ENCODE measurements at places on chromosomes 4 and X.

GRCh38 chr4:72896515-72896914 is 173.0 kb downstream of the COX18 start:
- no peak for DNase-seq

DNA sequence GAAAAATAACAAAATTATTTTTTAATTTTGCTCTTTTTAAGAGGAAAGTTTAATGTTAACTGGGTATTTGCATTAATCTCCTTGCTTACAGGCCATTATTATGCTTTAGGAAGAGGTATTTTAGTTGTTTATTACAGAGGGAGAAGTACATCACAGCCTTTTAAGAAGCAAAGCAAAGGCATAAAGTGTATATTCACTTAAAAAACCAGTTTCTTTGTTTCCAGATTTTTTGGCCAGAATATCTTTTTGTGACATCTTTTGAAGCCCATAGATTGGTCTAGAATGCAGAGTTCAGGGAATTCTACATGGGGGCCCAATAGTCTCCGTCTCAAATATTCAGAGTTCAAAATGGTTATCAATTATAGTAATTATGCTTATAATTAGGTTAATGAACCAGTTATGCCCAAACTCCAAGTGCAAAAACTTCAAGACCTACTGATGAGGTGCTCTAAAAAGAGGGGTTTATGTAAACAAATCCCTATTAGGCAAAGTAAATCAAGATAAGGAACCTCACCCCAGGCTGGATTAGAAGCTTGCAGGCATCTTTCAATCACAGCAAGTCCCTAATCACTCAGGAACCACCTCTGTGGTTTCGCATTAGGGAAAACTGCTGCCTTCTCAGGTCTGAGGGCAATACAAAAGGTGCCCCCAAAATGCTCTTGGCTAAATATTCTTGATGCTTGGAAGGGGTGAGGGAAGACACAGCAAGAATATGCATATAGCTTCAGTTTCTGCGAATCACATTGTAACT is 1.4 kb downstream of the CXXC4 start:
- no peak for DNase-seq

DNA sequence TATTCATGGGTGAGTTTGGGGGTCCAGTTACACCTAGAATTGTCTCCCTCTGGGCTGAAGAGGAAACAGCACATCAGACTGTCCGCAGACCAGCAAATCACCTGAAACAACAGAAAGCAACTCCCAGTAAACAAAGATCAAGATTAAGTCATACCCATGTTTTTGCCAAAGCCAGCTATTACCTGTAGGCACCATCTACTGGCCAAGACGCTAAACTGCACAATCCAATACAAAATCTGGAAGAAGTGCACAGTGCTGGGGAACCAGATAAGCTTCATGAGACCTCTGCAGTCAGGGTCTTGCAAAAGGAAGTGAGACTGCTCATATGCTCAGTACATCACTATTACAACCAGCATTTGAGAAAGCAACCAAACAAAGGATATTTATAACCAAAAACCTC is 157.5 kb upstream of the ITM2A start:
- DNase-seq = no peak

- DNase-seq = no peak
These were observed 8.0 kb downstream of the FAM241A start for GRCh38 chr4:112153211-112153791.

GRCh38 chr4:122167369-122167768 is 15.2 kb downstream of the BLTP1 start:
- no peak for DNase-seq

GRCh38 chr4:81039351-81039972 is 9.0 kb downstream of the BMP3 start:
- no peak for DNase-seq

GRCh38 chr4:15327311-15328298 is 100.2 kb upstream of the C1QTNF7 start:
- DNase-seq = no peak

DNA sequence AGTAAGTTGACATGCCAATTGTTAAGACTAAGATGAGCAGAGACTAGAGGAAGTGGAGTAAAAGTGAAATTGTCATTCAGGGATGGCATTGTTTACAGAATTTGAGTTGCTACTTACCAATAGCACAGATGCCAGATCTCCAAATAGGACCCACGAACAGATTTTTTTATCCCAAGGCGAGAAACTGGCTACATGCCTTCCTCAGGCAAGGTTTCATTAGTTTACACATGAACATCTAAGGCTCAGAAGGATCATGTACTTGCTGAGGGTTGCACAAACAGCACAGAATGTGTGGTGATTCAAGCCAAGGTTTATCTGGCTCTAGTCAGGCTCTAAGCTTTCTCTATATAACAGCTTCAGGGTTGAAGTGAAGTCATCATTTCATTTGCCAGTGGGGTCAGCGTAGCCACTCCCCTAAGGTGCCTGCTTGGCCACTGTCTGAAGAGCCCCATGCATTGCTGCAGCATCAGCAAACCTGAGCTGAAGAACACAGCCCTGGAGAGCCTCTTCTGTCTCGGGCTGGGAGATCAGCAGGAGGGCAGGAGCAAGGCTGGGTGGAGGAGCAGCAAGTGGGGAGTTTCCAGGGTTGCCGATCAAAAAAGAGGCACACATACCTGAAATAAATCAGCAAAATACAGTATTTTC is 193.0 kb upstream of the LCORL start:
- DNase-seq = no peak

DNA sequence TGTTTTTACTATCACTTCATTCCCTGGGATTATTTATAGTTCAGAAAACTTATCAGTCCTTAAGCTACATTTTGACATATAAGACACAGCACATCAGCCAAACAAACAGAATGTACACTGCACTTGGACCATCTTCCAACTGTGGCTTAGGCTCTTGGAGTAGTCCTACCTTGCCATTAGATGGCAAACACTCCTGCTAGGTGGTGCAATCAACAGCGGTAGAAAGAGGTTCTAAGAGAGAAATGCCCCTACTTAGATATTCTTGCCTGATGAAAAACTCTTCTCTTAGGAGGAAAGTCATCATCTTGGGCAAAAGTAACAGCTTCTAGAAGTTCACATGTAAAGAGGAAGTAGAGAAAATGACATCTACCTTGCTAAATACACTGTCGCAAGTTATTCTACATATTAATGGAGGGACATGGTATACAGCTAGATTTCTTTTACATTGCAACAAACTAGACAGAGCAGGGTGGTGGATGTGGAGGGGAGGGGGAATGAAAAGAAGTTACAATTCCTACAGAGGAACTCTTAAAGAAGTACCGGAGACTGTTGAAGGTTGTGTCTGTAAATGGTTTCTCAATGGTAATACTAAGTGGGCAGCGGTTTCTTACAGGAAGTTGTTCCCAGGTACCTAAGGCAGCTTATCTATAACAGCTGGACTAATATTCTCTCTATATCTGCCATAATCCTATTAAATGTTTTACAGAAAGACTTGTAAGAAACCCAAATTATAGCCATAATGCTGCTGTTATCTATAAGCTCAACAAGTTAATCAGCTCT is 8.1 kb upstream of the STPG2 start:
- no peak for DNase-seq

GRCh38 chr4:106773076-106773905 is 262.8 kb downstream of the DKK2 start:
- DNase-seq = no peak

GRCh38 chrX:132718431-132718958 is 229.7 kb upstream of the MBNL3 start:
- no peak for DNase-seq
